ENCODE measurements at places on chromosomes 2 and 18.

- DNase-seq = no peak
Observed at GRCh38 chr2:215028231-215028630, 110.2 kb downstream of the ABCA12 start.

GRCh38 chr2:10620481-10620880, 69.3 kb downstream of the NOL10 start:
- DNase-seq = peak; percentile 6

GRCh38 chr2:172013396-172013795, 13.6 kb downstream of the METAP1D start:
- DNase-seq = peak; percentile 50

DNA sequence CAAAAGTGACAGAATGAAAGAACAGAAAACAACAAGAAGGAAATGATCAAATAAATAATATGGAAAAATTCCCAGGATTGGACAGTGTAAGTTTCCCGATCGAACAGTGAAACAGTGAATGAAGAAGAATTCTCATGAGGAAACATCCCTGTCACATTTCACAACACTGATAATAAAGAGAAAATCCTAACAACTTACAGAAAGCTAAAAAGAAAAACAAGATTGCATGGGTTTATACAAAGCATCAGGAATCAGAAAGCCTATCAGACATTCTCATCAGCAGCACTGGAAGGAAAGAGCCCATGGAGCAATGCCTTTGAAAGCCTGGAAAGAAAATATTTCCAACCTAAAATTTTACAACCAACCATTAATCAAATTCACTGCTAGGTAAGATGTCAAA, 9.9 kb upstream of the COL6A3 start:
- no peak for DNase-seq

DNA sequence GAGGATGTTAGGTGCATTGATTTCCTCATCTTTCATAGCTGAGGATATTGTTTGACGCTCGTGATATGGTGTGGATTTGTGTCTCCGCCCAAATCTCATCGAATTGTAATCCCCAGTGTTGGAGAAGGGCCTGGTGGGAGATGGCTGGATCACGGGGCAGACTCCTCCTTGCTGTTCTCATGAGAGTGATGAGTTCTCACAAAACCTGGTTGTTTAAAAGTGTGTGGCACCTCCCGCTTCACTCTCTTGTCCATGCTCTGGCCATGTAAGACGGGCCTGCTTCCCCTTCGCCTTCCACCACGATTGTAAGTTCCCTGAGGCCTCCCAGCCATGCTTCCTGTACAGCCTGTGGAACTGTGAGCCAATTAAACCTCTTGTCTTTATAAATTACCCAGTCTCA, 28.4 kb upstream of the GPC1 start:
- DNase-seq = no peak
